ENCODE measurements at places on chromosomes 16 and 17.

DNA sequence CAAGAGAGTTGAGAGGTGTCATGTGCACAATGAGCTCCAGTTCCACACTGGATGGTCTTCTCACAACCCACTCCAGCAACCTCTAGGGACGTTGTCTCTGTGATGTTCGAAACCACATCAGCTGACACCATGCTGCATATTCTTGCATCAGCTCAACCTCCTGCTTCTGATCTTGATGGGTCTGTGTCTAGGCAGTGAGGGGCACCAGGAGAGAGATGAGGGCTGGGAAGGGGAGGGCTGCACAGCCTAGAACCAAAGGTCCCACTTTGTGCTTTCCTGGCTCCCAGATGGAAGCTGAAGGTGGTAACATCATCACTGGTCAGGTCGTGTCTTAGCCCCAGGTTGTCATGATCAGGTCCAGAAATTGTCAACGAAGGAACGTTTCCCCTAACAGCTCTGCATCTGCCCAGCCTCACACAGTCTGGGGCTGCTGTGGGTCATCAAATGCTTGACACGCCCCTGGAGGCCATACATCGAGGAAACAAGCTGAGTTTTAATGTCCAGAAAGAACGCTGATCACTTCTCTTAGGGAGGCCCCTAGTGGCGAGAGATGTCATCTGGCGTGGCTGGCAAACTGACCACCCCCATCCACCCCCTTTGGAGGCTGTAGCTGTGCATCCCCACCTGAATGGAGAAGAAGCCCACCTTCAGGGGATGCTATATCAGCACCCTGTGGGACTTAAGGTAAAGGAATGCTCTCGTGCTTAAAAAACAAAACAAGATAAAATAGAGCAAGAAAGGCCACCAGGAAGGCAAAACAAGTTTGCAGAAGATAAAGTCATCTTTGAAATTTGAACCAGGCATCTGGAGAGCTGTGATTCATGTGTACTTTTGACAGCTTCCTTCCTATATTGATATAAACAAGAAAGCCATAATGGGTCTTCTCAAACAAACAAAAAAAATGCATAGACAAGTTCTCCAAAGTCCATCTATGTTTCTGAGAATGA lies 58.3 kb downstream of the WIPI1 start:
- H3K27me3 ChIP-seq, result no peaks in the 10 kb centered on the region
- H3K4me1 ChIP-seq, result peaks cover 31% of the 10 kb centered on the region
- peak overlapping the region; percentile 39 for H3K4me3 ChIP-seq
- H3K27ac ChIP-seq, result peak overlapping the region; percentile 84
- DNase-seq, result peak; percentile 19

DNA sequence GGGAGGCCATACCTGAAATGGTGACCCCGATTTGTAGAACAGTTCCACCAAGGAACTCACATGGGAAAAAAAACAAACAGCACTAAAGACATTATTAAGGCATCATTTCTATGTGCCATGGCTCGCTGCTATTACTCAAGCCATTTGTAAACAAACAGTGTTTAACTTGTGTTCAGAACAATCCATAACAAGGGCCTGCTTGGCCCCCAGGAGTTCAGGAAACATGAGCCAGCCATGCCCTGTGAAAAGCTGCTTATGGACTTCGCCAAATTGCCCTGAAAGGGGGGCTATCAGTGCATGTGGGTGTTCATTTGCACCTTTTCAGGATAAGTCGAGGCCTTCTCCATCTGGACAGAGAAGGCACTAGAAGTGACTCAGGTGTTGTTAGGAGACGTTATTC lies 8.0 kb downstream of the POLR3K start:
- no peaks in the 10 kb centered on the region for H3K27me3 ChIP-seq
- H3K27ac ChIP-seq, result no peak overlapping the region
- H3K4me1 ChIP-seq, result peaks cover 21% of the 10 kb centered on the region

DNA sequence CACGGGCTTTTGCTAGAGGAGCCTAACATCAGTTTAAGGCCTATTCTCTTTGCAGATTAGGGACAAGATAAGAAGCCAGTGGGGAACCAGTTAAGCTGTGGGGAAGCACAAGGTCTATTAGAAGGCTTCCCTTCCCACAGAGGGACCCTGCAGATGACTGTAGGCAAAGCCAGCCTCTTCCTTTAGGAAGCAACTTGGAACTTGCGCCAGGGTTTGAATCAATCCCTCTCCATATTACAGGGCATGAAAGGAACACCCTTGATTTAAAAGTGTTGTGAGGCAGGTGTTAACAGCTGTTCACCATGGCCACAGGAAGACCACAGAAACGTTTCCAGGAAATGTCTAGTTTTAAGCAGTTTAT lies 77.3 kb downstream of the RPTOR start:
- no peak for DNase-seq
- H3K4me1 ChIP-seq, result peaks cover 43% of the 10 kb centered on the region
- H3K4me3 ChIP-seq, result peak overlapping the region; percentile 8
- peaks cover 12% of the 10 kb centered on the region for H3K36me3 ChIP-seq
- H3K27me3 ChIP-seq, result no peaks in the 10 kb centered on the region

- no peak overlapping the region for H3K27ac ChIP-seq
- no peak for DNase-seq
- peaks cover 13% of the 10 kb centered on the region for H3K4me1 ChIP-seq
- H3K4me3 ChIP-seq, result no peak overlapping the region
- no peaks in the 10 kb centered on the region for H3K36me3 ChIP-seq
Measured at GRCh38 chr16:86044881-86045590, 146.1 kb downstream of the IRF8 start.

DNA sequence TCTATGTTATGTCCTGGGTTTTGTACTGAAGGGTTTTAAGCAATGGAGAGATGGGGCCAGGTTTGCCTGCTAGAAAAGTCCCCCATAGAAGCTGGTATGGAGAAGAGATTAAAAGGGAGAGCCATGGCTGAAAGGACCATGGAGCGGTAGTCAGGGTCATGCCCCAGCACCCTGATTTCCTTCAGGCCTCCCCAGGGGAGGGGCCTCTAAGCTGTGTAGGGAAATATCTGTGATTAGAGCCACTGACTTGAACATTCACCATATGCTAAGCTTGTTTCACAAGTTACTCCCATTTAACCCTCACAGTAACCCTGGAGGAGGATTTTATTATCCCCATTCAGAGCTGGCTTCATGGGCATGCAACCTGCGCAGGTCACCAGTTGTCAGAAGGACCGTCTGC lies 3.8 kb upstream of the ATP2A3 start:
- H3K27ac ChIP-seq, result peak overlapping the region; percentile 18
- no peak overlapping the region for H3K4me3 ChIP-seq
- no peaks in the 10 kb centered on the region for H3K27me3 ChIP-seq
- DNase-seq, result no peak
- H3K4me1 ChIP-seq, result peaks cover 29% of the 10 kb centered on the region
- no peaks in the 10 kb centered on the region for H3K36me3 ChIP-seq

DNA sequence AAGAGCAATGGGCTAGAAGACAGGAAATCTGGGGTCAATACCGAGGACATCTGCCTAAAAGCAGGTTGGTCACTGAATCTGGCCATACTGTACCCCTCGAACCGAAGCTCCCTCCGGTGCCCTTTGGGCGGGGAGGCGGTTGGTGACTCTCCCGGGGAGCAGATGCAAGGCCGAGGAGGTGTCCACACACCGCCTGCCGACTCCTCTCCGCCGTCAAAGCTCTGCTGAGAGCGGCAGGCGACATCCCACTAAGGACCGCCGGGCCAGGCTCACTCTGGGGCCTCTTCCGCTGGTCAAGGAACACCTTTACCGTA lies 458 bp downstream of the ZNF200 start:
- peaks cover 15% of the 10 kb centered on the region for H3K4me1 ChIP-seq
- H3K36me3 ChIP-seq, result peaks cover 43% of the 10 kb centered on the region
- no peak for DNase-seq
- H3K27ac ChIP-seq, result peak overlapping the region; percentile 91
- peak overlapping the region; percentile 97 for H3K4me3 ChIP-seq
- peaks cover 2% of the 10 kb centered on the region for H3K27me3 ChIP-seq

- peaks cover 29% of the 10 kb centered on the region for H3K4me1 ChIP-seq
- H3K36me3 ChIP-seq, result no peaks in the 10 kb centered on the region
- peak overlapping the region; percentile 85 for H3K4me3 ChIP-seq
- peaks cover 13% of the 10 kb centered on the region for H3K27me3 ChIP-seq
Measured at GRCh38 chr16:3149630-3150345, 15.0 kb downstream of the ZNF213 start.

DNA sequence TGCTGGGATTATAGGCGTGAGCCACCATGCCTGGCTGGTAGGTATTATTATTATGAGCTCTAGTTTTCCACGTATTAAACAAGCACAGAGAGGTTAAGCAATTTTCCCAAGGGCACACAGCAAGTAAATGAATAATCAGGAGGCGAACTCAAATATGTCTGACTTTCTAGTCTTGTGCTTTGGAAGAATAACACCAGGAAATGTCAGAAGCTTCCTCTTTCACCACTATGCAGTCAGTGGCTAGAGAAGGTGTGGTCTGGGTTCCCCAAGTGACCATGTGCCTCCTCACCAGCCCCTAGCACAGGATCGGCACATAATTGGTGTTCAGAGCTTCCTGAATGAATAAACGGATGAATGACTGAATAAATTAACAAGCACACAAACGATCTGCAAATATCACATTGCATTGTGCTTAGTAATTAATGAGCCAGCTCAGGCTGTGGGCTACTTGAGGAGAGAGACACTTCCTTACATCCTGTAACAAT lies 21.6 kb upstream of the SCNN1B start:
- H3K27me3 ChIP-seq, result peaks cover 9% of the 10 kb centered on the region
- no peaks in the 10 kb centered on the region for H3K36me3 ChIP-seq
- no peak overlapping the region for H3K27ac ChIP-seq
- no peaks in the 10 kb centered on the region for H3K4me1 ChIP-seq

DNA sequence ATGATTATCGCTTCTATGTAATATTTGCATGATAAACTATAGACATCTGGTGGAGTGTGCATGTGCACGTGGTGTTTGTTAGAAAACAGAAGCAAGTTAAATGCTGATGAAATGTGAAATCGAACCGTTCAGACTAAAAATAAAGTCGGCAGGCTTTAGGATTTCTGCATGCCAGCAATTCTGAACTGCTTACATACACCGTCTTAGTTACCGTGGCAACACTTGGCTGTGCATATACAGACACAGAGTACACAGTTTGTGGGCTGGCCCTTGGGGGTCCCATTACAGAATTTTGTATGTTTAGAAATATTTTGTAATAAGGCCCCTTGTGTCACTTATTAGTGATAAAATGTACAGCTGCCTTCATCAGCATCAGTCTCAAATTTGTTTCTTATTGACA lies 605.5 kb downstream of the RBFOX1 start:
- no peaks in the 10 kb centered on the region for H3K4me1 ChIP-seq
- no peak for DNase-seq
- no peak overlapping the region for H3K27ac ChIP-seq
- H3K4me3 ChIP-seq, result no peak overlapping the region

DNA sequence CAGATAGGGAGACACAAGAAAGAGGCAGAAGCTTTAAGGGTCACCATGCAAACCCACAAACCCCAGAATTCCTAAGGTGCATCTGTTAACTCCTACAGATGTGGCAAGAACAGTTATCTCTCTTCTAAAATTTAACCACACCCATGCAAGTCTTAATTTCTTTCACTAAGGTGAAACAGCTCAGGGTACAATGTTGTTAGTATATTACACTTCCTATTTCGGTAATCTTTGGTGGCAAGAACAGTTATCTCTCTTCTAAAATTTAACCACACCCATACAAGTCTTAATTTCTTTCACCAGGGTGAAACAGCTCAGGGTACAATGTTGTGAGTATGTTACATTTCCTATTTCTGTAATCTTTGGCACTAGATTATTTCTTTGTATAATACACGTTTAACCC lies 6.6 kb downstream of the CCL23 start:
- H3K27me3 ChIP-seq, result peaks cover 11% of the 10 kb centered on the region
- no peaks in the 10 kb centered on the region for H3K36me3 ChIP-seq
- DNase-seq, result no peak
- no peak overlapping the region for H3K27ac ChIP-seq

GRCh38 chr17:65626451-65626850 lies 65.0 kb upstream of the AXIN2 start:
- no peak overlapping the region for H3K4me3 ChIP-seq
- H3K36me3 ChIP-seq, result no peaks in the 10 kb centered on the region
- no peaks in the 10 kb centered on the region for H3K27me3 ChIP-seq
- DNase-seq, result no peak

DNA sequence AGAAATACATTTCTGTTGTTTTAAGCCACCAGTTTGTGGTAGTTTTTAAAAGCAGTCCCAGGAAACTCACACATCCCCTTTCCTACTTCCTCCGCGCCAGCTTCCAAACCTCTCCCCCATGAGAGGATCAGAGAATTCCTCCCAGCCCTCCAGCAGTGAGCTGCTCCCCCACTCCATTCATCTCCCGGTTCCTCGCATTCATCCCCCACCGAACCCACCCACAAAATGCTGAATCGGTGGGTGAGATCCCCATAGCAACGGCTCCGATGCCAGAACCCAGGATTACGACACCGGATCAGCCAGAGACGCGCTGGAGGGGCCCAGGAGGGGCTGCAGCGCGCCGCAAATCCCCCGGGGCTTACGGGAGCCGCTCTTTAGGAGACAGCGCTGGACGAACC lies 251.4 kb upstream of the RPL38 start:
- H3K27ac ChIP-seq, result no peak overlapping the region
- no peaks in the 10 kb centered on the region for H3K36me3 ChIP-seq
- H3K27me3 ChIP-seq, result peaks cover 9% of the 10 kb centered on the region
- no peak for DNase-seq
- H3K4me3 ChIP-seq, result no peak overlapping the region

DNA sequence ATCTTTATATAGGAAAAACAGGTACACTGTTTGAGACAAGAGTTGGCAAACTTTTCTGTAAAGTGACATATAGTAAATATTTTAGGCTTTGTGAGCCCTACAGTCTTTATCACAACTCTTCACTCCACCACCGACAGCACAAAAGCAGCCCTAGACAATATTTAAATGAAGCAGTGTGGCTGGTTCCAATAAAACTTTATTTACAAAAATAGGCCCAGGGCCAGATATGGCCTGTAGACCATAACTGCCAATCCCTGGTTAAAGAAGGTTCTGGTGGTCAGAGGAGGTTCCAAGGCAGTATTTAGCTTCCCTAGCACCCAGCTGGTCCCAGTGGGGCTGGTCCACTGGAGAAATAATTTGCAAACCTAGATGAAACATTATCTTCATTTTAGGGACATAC lies 3.6 kb downstream of the FAM117A start:
- no peak for DNase-seq
- no peak overlapping the region for H3K4me3 ChIP-seq
- peaks cover 5% of the 10 kb centered on the region for H3K27me3 ChIP-seq
- peaks cover 59% of the 10 kb centered on the region for H3K4me1 ChIP-seq

DNA sequence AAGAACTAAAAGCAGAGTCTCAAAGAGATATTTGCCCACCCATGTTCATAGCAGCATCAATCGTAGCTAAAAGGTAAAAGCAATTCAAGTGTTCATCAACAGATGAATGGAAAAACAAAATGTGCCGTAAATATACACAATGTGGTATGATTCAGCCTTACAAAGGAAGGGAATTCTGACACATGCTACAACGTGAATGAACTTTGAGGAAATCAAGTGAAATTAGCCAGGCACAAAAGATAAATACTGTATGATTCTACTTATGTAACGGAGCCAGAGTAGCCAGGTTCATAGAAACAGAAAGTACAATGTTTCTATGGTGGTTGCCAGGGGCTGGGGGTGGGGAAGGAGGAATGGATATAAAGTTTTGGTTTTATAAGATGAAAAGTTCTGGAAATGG lies 57.8 kb upstream of the IL34 start:
- no peak overlapping the region for H3K4me3 ChIP-seq
- DNase-seq, result no peak
- H3K27me3 ChIP-seq, result peaks cover 2% of the 10 kb centered on the region
- H3K4me1 ChIP-seq, result no peaks in the 10 kb centered on the region
- no peaks in the 10 kb centered on the region for H3K36me3 ChIP-seq

Data from activated T-helper 2 cell treated with anti-CD3 and anti-CD28 coated beads, Interferon-gamma antibody, Interleukin-2, Interleukin-4, amounts not matched to agents 10 μg/mL and 5 μg/mL and 100 μg/mL, durations not matched to agents 14 hours and 24 hours and 36 hours (primary cell).